ENCODE measurements at places on chromosomes 6 and 20.
A peak's percentile ranks its signal among the peaks of the same experiment; 100 is the strongest.

GRCh38 chr6:56802584-56802983 lies 152.3 kb upstream of the BEND6 start:
- H3K27me3 ChIP-seq = no peaks in the 10 kb centered on the region
- no peak overlapping the region for H3K4me3 ChIP-seq
- no peak for DNase-seq

DNA sequence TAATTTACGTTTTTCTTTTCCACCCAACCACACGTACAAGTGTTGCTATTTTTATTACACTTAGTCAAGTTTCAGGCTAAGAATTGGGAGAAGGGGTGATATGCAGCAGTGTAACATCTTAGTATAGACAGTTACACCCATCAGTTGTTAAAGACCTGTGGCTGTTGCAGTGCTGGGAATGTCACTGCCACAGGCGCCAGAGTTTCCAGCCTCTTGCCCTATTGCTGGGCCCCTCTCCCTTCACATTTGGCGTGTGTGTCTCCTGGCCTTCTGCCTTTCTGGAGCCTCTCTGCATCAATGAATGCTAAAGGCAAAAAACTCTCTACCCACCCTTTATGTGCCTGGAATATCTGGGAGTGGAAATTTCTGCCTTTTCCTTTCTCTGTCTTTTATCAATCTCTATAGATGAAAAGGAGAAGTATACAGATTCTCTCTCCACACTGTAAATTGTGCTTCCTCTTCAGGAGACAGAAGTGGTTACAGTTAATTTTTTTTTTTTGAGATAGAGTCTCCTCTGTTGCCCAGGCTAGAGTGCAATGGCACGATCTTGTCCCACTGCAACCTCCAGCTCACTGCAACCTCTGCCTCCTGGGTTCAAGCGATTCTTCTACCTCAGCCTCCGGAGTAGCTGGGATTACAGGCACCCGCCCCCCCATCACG lies 73.0 kb downstream of the TIAM2 start:
- H3K36me3 ChIP-seq = no peaks in the 10 kb centered on the region
- H3K27me3 ChIP-seq = no peaks in the 10 kb centered on the region
- H3K4me3 ChIP-seq = no peak overlapping the region
- no peak overlapping the region for H3K27ac ChIP-seq
- DNase-seq = no peak

DNA sequence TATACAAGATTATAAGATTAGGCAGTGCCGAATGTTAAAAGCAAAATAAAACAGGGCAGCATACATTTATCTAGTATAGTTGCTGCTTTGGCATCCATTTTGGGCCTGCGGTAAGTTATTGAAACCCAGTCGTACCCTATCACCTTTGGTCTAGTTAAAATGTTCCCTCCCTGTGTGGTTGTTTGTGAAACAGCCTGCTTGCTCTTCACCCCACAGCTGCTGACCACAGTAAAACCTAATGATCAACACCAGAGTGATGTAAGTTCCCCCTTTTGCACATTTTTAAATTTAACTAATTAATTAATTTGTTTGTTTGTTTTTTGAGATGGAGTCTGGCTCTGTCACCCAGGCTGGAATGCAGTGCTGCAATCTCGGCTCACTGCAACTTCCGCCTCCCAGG lies 50.3 kb upstream of the TXNDC5 start:
- H3K4me1 ChIP-seq = no peaks in the 10 kb centered on the region
- no peak for DNase-seq

DNA sequence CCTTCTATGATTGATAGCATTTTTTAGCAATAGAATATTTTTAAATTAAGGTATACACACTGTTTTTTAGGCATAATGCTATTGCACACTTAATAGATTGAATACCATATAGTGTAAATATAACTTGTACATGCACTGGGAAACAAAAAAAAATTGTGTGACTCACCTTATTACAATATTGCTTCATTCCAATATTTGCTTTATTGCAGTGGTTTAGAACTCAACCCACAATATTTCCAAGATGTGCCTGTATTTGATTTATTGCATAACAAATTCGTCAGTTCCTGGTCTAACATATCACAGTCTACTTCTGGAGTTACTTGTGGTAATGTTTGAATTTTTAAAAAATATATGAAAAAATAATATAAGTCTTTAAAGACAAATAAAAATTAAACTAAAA lies 41.9 kb upstream of the DEFB112 start:
- H3K27ac ChIP-seq = no peak overlapping the region
- no peaks in the 10 kb centered on the region for H3K4me1 ChIP-seq
- no peak overlapping the region for H3K4me3 ChIP-seq
- H3K27me3 ChIP-seq = no peaks in the 10 kb centered on the region
- no peak for DNase-seq
- no peaks in the 10 kb centered on the region for H3K36me3 ChIP-seq

DNA sequence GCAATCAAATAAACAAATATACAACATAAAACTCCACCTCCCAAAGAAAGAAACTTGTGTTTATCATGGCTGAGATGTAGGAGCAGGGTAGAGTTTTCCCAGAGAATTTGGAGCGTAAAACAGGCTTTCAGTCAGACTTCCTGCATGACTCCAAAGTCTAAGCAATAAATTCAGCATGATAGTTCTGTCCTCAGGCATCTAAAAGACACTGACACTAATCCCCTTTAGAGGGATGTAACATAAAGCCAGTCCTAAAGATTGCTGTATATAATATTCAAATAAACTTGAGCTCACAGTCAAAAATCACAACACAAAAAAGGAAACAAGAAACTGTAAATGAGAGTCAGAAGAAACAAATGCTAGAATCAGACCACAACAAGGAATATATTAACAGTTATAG lies 234.4 kb downstream of the CENPW start:
- H3K4me3 ChIP-seq = no peak overlapping the region
- no peak overlapping the region for H3K27ac ChIP-seq
- H3K27me3 ChIP-seq = no peaks in the 10 kb centered on the region
- no peak for DNase-seq

- no peak overlapping the region for H3K27ac ChIP-seq
- H3K4me3 ChIP-seq = no peak overlapping the region
- no peaks in the 10 kb centered on the region for H3K36me3 ChIP-seq
- H3K27me3 ChIP-seq = no peaks in the 10 kb centered on the region
Measured at GRCh38 chr6:134247231-134247833, 70.6 kb downstream of the SGK1 start.

DNA sequence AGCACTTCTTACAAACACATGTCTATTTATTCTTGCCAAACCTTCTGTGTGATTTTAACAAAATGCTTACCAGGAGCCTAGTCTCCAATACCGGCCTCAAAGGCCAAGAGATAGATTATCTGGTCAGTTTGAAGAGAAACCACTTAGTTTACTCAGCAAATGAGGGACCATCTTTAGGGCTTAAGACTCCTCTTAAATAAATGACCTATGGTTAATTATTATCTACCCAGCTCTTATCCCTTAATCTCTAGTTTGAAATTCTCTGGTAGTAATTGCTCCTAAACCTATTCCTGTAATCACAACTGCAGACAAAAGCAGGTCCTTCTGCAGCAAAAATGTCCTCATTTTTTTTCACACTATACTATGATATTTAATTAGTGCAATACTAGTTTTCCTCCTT lies 301.8 kb downstream of the KIF16B start:
- no peaks in the 10 kb centered on the region for H3K4me1 ChIP-seq
- no peaks in the 10 kb centered on the region for H3K27me3 ChIP-seq
- no peak overlapping the region for H3K4me3 ChIP-seq
- H3K27ac ChIP-seq = no peak overlapping the region
- no peak for DNase-seq

GRCh38 chr6:112626468-112627082 lies 279.4 kb downstream of the RFPL4B start:
- DNase-seq = no peak
- H3K36me3 ChIP-seq = no peaks in the 10 kb centered on the region

DNA sequence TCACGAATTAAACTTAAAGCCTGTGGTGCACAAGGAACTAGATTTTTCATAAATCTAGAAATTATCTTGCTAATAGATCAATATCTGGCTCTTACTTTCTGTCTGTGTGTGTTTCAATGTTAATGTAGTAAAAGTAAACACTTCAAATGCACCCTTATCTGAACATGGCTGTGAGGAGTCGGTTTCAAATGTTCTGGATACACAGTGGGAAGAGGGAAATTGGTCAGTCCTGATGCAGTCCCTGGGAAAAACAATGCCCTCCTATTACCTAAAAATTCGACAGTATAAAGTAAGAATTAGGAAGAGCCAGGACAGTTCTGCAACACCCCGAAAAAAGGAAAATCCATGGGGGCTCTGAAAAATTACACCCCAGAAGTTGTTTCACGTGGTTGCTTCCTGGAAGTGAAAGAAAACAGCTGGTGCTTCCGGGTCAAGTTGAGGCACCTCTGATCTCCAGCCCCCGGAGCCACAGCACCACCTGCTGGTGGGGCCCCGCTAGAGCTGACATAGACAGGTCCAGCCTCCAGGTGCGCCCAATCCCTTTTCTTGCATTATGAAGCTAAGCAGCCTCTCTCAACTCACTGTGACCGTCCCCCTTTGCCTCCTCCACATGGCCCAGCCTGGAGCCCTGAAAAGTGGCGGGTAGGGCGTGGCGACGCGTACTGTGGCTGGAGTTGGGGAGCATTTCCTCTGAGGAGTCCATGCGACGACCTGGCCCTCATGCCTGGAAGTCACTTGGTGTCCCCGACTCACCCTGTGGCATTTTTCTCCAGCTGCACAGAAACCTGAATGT lies 8.3 kb downstream of the SEMG2 start:
- H3K27me3 ChIP-seq = no peaks in the 10 kb centered on the region
- no peak overlapping the region for H3K27ac ChIP-seq
- peak; percentile 72 for DNase-seq
- no peaks in the 10 kb centered on the region for H3K4me1 ChIP-seq

DNA sequence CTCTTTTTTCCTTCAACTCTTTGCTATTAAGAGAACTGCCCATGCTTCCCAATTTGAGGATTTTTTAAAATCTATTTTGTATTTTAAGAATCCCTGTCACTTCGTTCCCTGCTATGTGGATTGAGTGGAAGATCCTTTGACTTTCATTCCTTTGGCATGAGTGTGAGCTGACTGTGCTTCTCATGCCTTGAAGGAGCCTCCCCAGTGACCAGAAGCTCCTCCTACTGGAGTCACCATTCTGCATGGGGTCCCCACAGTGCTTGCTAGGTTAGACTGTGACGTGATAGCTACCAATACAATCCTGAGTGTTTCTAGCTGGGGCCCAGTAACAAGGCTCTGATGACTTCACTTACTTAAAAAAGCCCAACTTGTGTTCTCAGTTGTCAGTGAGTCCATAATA lies 104.4 kb upstream of the LAMP5 start:
- H3K27me3 ChIP-seq = no peaks in the 10 kb centered on the region
- no peak overlapping the region for H3K27ac ChIP-seq
- peak; percentile 67 for DNase-seq
- H3K4me1 ChIP-seq = no peaks in the 10 kb centered on the region
- no peak overlapping the region for H3K4me3 ChIP-seq
- no peaks in the 10 kb centered on the region for H3K36me3 ChIP-seq

DNA sequence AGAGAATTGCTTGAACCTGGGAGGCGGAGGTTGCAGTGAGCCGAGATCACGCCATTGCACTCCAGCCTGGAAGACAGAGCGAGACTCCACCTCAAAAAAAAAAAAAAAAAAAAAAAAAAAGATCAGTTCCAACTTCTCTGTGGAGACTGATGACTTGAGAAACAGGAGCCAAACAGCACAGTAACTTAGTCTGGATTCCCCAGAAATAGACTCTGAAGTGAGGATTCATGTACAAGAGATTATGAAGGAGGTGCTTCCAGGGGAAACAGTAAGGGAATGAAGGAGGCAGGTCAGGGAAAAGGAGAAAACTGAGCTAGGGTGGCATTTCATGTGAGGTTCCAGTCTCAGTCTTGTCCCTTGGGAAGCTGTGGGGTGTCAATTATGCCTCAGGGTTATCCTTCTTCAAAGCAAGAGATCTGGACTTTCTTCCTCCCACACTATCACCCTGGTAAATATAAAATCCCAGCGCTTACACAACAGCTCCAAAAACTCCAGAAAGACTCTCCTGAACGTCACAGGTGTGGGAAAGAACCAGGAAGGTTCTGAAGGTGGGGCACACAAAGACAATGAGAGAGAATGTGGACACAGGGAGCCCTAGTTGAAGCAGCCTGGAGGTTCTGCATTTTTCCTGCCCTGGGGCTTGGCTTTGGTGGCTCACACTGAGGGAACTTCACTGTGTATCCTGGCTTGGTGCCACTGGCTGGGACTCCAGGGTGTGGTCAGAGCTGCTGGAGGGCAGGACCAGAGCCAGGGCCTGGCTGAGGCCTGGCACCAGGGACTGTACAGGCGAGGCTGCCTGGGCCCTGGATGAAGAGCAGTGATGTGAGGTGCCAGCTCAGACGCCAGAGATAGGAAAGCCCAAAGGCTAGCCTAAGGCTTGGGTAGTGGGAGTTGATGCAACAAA lies 46.8 kb downstream of the PCNA start:
- H3K4me3 ChIP-seq = no peak overlapping the region
- no peaks in the 10 kb centered on the region for H3K36me3 ChIP-seq
- H3K4me1 ChIP-seq = no peaks in the 10 kb centered on the region

DNA sequence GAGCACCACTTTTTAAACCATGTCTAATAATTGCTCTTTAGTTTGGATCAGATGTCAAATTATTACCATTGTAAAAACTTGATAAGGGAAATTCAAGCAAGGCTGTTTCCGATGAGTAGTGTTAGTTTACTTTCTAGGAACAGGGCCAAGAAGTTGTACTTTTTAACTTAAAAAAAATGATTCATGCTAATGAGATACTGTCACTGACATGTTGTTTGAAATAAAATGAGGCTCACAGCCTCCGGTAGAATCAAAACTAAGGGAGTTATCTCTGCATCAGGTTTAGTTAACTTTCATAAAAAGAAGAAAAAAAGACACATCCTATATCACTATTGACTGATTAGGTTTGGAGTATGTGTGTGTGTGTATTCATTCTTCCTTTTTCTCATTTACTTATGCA lies 55.2 kb upstream of the SUPT3H start:
- H3K4me1 ChIP-seq = no peaks in the 10 kb centered on the region
- DNase-seq = no peak
- H3K4me3 ChIP-seq = no peak overlapping the region
- H3K27me3 ChIP-seq = no peaks in the 10 kb centered on the region
- no peaks in the 10 kb centered on the region for H3K36me3 ChIP-seq

DNA sequence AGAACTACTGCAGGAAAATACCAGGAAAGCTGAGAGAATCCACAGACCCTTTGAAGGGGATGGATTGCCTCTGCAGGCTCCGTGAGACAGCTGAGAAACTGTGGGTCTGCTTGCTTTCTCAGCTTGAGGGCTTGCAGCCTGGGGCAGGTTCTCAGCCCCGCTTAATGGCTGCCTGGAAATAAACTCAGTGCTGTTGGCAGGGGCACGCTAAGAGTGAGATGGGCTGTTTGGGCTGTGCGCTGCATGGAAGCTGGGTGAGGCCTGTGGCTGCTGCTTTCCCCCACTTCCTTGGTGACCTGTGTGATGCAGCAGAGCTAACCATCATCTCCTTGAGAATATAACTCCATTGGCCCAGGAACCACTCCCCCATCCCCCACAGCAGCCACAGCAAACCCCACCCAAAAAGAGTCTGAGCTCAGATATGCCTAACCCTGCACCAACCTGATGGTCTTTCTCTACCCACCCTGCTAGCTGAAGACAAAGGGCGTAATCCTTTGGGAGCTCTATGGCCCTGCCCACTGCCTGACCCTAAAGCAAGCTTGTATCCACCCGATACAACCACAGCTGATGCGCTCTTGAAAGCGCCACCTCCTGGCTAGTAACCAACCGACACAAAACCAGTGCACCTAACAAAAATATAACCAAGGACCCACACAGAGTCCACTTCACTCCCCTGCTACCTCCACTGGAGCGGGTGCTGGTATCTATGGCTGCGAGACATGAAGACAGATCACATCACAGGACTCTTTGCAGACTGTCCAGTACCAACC lies 800.6 kb upstream of the MAP3K7 start:
- no peaks in the 10 kb centered on the region for H3K27me3 ChIP-seq
- no peak overlapping the region for H3K4me3 ChIP-seq
- no peaks in the 10 kb centered on the region for H3K36me3 ChIP-seq
- DNase-seq = peak; percentile 76

All from mesendoderm (in vitro differentiated cells).